D341Med (cell line): ENCODE measurements at places on chromosomes 3 and 15.
A peak's percentile ranks its signal among the peaks of the same experiment; 100 is the strongest.

GRCh38 chr3:43388175-43388574, 101.8 kb downstream of the SNRK start:
- no peak for DNase-seq

DNA sequence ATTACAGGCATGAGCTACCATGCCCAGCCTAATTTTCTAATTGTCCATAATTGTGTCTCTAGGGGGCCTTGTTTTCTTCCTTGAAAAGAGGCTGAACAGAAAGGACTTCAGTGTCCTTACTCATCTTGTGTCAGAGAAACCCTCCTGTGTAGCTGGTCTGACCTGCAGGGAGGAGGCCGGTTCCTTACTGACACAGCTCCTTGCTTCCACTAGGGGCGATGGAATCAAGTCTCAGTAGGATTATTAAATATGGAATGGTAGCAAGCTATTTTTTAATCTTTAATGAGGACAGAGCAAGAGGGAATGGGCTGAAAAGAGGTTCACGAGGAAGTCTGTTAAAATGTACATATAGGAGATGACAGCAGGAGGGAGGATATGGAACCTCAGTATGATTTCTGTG, 8.6 kb downstream of the LPCAT4 start:
- DNase-seq = peak; percentile 70

DNA sequence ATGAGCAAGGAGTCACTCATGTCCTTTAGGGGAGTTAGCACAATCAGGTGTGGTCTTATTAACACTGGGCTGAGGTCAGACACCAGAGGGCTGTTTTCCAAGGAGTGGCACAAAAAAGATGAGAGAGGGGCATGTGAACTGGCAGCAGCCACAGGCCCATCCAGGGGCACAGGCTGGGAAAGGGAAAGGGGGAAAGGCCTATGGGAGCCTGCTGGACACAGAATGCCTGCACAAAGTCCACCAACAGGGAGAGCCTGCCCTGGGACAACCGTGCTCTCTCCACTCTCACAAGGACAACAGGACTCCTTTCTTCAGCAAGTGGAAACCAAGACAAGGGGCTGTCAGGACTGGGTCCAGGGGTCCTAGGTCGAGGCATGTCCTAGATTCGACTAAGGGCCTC, 109.6 kb downstream of the ADCY5 start:
- DNase-seq = no peak

- no peak for DNase-seq
Measured at GRCh38 chr15:42820811-42821210, 83.9 kb upstream of the CDAN1 start.

DNA sequence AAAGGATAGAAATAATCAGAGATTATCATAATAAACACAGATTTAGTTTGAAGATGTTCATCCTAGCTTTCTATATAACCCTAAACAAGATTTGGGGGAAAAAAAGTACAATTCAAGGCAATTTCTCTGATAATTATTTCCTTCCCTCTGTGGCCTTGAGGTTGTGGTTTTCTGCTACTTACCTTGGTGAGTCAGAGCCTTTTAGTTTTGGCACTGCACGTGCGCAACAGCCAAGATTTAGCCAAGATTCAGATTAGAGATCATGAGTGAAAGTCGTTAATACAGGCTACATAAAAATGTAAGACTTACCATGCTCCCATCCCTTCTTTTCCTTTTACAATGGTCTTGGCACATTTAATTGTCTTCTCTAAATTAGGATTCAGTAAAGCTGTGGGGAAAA, 6.7 kb downstream of the LYZL4 start:
- no peak for DNase-seq

GRCh38 chr15:72979308-72979707, 73.0 kb upstream of the NEO1 start:
- DNase-seq = no peak

GRCh38 chr3:111872979-111873378, 13.9 kb downstream of the PHLDB2 start:
- no peak for DNase-seq

GRCh38 chr15:99416191-99417188, 149.3 kb upstream of the MEF2A start:
- DNase-seq = peak; percentile 17

GRCh38 chr15:98281130-98281529, 320.6 kb downstream of the ARRDC4 start:
- no peak for DNase-seq

DNA sequence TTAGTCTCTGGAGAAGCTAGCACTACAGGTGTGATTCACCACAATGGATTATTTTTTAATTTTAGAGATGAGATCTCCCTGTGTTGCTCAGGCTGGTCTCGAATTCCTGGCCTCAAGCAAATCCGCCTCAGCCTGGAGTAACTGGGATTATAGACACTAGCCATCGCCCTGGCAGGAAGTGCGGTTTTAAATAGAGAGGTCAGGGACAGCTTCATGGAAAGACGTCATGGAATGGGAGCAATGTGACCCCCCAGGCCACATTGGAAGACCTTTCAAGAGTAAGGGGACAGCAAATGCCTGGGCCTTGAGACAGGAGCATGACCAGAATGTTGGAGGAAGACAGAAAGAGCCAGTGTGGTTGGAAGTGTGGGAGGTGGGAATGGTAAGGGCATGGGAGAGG, 2.2 kb upstream of the ISG20 start:
- no peak for DNase-seq

- DNase-seq = no peak
Measured at GRCh38 chr3:16323737-16324136, 58.7 kb downstream of the OXNAD1 start.

- DNase-seq = no peak
Measured at GRCh38 chr3:66432767-66433521, 67.9 kb downstream of the LRIG1 start.

GRCh38 chr3:129432036-129432435, 3.6 kb upstream of the EFCAB12 start:
- DNase-seq = no peak

- DNase-seq = no peak
Measured at GRCh38 chr3:188729422-188729821, 442.3 kb upstream of the TPRG1 start.

GRCh38 chr15:69502470-69503045, 49.9 kb downstream of the RPLP1 start:
- DNase-seq = no peak

- no peak for DNase-seq
Measured at GRCh38 chr3:133092681-133093080, 54.5 kb downstream of the TMEM108 start.

DNA sequence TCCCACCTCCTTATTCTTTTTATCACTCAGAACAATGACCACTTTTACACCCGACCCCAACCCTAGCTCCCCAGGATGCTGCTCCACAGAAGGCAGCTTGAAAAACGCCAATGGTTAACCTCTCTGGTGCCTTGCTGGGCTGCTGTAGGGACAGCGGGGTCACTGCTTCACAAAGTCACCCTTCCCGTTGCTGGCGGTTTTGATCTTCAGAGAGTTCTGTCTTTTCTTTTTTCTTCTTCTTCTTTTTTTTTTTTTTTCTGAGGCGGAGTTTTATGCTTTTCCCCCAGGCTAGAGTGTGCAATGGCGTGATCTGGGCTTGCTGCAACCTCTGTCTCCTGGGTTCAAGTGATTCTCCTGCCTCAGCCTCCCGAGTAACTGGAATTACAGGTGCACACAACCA, 20.7 kb downstream of the CEP19 start:
- no peak for DNase-seq

DNA sequence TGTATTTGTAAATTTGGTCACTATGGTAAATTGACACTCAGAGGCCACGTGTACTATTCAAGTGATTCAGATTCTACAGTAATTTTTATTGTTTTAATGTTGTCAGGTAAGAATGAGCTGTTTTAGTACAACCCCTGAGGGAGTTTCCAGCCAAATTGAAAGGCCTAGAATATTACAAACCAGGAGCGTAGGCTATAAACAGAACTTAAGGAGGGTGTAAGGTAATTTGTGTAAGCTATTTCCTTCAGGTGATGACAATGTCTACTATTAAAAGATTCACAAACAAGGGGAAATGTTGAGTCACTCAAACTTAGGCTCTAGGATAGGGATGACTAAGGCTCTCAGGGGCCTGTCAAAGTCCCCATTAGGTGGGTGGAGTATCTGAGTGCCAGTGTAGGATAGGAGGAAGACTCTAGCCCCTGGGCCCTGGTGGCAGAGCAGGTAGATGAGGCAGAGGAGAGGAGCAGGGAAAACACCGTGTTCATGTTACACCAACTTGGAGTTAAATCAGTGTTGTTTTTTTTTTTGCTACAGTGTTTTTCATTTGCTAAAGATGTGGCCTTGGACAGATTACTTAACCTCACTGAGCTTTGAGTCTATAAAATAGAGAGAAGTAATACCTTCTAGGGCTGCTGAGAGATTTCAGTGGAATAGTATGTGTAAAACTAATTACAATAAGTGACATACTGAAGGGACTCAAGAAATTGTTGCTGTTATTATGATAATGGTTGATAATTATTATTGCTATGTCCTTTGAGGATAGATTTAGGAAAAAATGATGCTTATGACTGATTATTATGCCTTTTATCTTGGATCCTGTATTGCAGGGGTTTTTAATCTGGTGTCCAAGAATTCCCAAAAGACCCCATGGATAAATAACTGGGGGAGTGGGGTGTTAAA, 10.3 kb downstream of the TM4SF1 start:
- DNase-seq = no peak

- DNase-seq = no peak
Measured at GRCh38 chr3:130705501-130705900, 41.1 kb downstream of the PIK3R4 start.

GRCh38 chr3:106593381-106593780, 724.6 kb upstream of the CBLB start:
- no peak for DNase-seq

DNA sequence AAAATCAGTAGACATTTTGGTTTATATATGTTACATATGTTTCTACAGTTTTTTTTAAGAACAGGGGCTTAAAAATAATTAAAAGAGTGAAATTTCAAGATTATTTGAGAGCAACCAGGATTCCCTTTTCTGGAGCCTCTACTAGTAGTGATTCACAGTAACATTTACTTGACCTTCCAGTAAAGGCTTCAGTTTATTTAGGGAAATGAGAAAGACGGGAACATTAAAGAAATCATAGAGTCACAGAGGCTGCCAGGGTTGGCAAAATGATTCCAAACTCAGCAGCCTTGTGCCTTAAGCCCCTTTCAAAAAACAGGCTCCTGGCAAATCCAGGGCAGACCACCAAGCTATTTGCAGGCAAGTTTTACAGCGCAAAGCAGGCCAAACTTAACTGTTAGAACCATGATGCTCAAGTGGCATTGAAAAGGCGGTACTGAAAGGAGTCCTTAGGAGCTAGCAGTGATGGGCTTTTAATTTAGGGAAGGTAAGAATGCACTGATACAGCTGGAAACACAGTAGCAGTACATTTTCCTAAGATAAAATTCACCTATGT, 201.1 kb upstream of the ADAMTS9 start:
- DNase-seq = no peak

DNA sequence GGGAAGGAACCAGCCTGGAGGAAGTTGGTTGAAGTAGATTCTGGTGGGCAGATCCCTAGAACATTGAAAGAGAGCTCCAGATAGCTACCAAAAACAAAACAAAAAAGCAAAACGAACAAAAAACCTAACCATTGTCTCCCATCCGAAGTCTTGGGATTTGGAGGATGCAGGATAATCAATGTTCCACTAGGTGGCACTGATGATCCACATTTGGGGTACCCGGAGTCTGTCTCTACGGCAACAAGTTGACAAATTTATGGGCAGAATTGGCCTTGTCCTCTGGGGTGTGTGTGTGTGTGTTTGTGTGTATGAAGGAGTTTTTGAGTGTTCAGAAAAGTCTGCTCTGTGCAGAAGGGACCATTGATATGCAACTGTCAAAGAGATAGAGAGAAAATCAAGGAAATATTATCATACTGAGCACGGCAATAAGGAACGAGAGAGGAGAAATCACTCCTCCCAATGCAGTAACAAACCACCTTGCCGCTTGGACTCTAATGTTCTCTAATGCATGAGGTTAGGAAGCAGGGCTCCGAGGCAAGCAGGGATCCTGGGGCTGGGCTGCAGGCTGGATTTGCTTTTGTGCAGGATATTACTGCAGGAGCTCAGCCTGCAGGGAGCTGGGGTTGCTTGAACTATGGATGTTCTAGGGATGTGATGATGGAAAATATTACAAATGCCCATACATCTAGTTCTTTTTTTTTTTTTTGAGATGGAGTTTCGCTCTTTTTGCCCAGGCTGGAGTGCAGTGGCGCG, 59.8 kb upstream of the KLHL25 start:
- DNase-seq = peak; percentile 77

DNA sequence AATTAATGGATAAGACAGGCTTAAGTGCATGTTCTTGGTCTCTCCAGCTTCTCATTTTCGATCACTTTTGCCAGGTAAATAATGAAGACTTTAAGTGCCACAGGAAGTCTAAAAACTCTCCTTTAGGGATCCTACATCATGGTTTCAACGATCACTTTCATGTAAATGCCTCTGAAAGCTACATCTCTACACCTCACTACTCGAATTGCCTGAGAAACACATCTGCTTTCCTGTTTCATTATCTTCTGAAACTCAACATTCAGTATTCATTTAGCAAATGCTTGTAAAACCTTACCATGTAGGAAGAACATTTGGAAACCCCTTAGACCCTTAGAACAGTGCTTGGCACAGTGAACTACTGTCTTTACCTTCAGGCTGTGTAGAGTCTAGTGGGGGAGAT, 16.2 kb downstream of the THAP10 start:
- no peak for DNase-seq

GRCh38 chr3:57963811-57964346, 44.3 kb upstream of the FLNB start:
- DNase-seq = no peak

DNA sequence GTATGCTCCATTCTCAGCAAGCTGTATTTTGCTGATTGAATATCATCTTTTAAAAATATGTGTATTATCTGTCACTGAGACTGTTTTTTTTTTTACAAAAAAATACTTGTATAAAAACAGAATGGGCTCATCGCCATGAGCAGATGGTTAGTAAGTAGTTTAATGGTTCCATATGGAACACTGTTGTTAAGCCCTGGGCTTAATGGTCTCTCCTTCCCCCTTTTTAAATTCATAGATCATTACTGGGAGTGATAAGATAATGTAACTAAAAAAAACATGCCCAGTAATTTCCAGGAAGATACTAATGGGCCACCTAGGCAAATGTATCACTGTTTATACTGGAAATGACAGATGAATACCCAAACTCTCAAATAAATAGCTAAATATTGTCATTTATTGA, 95.3 kb upstream of the TPRG1 start:
- DNase-seq = peak; percentile 50

GRCh38 chr3:150385296-150386242, 22.5 kb upstream of the TSC22D2 start:
- DNase-seq = no peak

GRCh38 chr15:28096670-28097431, 2.3 kb downstream of the OCA2 start:
- DNase-seq = no peak

GRCh38 chr15:58292751-58293175, 139.0 kb upstream of the LIPC start:
- DNase-seq = no peak

DNA sequence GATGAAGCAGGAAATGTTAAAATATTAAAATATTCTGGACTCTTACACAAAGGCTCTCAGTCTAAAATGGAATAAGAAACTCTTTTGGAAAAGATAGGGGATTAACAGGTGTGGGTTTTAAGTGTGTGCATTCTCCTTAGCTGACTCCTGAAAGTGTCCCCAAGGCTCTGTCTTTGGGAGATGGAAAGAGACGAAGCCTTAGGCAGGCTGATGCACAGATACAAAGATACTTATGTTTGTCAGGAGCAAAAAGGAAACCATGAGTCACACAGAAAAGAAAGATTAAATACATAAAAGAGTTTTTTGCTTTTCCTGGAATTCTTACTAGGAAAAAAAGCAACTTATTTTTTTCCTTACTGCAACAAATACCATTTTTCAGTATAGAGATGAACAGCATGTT, 23.8 kb upstream of the ABI3BP start:
- no peak for DNase-seq

GRCh38 chr3:191492601-191493000, 31.6 kb downstream of the PYDC2 start:
- no peak for DNase-seq
